ENCODE measurements at places on chromosomes 11 and 22.

GRCh38 chr11:32421992-32422391, 13.3 kb downstream of the WT1 start:
- ATAC-seq: no peak

- peak; percentile 69 for ATAC-seq
Observed at GRCh38 chr11:60504219-60504905, 10.8 kb upstream of the MS4A13 start.

DNA sequence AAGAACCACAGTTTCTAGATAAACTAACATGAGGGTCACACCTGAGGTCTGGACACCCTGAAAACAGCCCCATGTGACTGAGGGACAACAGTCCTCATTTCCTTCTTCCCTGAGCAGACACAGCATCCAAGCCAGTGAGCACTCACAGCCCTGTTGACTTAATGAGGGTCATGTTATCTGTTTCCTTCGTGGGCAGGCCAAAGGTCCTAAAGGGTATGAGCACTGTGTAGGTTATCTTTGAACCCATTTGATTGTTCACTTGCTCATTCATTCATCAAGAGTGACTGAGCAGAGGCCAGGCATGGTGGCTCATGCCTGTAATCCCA, 170.7 kb upstream of the B3GAT1 start:
- no peak for ATAC-seq

DNA sequence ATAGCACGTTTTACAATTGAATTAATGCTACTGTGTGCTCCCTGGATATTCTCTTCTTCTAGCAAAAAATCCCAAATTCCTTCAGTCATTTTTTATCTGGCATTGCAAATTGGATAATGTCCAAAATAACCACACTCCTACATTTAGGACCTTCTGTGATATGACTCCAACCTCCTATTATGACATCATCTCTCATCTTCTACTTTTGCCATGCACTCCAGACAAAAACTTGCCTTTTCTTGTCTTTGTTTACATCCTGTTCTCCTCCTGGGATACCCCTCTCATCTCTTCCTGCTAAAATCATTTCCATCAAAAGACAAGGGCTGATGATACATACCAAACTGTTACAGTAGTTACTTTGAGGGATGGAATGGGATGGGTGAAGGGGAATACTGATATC, 20.6 kb upstream of the TMEM218 start:
- no peak for ATAC-seq

- ATAC-seq: no peak
Observed at GRCh38 chr11:30583476-30584280, 2.5 kb downstream of the MPPED2 start.

GRCh38 chr11:132445859-132446291, 1075.5 kb downstream of the NTM start:
- no peak for ATAC-seq

DNA sequence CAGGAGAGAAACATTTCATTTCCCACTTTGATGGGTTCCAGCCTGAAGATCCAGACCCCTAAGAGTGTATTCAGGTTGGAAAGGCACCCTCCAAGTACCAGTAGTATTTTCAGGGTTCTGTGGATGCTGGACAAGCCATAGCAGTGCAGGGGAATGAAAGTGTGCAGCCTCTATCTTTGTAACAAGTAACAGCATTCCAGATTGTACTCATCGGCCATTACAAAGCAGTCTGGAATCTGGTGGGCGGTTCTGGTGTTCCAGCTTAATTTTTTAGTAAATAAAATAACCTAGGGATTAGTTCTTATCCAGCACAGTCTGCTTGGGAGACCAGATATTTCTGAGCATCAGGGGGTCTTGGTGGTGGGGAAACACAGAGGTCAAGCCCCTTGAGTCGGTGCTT, 22.6 kb downstream of the APLNR start:
- no peak for ATAC-seq

GRCh38 chr11:27619039-27619574, 81.1 kb downstream of the BDNF start:
- no peak for ATAC-seq

DNA sequence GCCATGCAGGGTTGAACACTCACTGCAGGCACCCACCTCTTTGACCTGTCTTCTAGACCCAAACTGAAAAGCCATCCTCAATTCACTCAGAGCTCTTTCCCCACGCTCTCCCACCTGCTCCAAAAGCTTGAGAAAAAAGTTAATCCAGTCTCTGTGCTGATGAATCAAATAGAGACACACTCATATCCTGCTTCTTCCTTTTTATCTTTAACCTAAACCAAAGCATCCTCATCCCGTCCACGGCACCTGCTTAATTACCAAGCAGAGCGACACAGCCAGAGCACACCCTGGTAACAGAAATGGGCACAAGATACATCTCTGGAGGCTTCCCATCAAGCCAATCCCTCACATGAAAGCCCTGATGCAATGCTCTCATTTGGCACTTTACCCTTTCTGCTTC, 102.6 kb downstream of the PLEKHA7 start:
- ATAC-seq: peak; percentile 86

DNA sequence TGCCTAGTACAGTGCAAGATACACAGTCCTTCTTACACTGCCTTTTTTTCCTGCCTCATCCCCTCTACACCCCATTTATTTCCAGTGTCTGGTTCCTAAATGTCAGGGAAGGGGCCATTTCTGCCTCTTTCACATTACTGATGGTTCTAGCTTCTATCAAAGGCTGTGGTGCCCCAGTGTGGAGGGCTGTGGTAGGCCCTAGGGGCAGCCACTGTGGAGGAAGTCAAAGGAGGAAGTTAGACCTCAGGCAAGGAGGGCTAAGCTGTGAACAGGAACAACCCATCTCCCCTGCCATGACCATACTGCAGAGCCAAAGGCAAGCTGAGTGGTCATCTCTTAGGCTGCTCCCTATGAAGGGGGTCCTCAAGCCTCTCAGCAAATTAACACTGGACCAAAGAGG, 81.9 kb upstream of the CRTAM start:
- ATAC-seq: no peak

GRCh38 chr11:76786016-76786415, 2.9 kb downstream of the TSKU start:
- ATAC-seq: no peak

DNA sequence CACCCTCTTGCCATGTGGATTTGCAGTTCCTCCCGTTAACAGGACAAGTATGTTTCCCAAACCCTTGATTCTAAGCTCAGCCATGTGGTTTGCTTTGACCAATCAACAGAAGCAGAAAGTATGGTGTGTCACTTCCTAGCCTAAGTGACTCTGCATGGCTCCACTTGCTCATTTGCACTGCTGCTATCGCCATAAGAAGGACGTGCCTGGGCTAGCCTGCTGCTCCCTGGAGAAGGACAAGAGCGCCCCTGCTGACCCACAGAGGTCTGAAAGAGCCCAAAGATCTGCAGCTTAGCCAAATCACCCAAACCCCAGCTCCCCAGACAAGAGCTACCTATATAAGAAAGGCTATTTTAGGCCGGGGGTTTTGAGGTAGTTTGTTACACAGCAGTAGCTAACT, 18.0 kb downstream of the TBRG1 start:
- ATAC-seq: no peak

DNA sequence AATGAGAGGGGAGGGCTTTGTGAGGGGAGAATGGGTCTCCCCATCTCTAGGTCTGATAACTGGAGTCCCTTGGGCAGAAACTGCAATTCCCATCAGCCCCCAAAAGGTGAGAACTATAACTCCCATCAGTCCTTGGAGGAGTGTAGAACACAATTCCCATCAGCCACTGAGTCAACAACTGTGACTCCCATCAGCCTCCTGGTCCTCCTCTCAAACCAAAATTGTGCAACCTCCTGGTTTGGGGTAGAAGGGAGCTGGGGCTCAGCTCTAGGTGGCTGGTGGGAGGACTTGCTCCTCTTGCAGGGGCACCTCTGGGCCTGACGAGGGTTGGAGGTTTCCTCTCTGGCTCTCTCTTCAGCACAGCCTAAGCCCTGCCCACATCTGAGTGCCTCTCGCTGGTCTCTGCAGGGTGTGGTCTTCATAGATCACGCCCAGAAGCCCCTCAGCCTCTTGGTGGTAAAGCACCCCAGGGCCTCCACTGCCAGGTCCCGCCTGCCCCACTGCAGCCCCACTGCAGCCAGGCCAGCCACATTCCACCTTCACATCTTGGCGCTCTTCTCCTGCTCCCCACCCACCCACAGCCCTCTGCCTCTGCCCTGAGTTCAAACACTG, 18.5 kb downstream of the SLC22A12 start:
- no peak for ATAC-seq

DNA sequence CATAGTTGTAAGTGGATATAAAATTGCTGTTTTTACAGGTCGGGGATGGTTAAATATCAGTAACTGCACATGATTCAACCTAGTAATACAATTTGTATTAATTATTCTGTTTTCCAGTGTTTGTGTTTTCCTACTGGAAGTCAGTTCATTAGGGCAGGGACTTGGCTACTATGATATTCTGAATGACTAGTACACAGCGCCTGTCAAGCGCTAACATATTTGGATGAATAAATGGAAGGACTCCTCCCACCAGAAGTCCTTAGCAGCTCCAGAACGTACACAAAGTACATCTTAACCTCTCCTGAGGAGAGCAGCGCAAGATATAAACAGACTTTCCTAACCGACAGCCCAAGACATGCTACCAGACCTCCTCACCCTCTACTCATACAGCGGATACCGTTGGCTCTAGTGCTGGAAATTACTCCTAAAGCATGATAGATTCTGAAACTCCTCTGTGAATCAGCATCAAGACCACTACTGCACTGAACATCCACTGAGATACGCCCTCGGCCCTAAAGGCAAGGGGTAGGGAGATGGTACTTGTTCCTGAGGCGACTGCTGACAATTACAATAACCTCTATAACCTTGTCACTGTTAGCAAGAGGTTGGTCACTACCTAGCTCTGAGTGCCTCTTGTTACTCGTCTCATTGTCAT, 79.1 kb downstream of the RDX start:
- ATAC-seq: peak; percentile 74

DNA sequence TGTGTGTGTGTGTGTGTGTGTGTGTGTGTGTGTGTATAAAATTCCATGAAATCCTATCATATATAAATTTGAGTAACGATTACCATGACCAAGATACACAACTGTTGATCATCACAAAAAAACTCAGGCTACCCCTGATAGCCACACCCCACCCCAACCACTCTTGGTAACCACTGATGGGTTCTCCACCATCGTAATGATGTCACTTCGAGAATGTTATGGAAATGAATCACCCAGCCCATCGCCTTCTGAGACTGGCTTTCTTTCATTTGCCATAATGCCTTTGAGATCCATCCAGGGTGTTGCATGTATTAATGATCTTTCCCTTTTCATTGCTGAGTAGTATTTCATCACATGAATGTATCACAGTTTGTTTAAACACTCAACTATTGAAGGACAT, 496.0 kb downstream of the MIAT start:
- no peak for ATAC-seq

DNA sequence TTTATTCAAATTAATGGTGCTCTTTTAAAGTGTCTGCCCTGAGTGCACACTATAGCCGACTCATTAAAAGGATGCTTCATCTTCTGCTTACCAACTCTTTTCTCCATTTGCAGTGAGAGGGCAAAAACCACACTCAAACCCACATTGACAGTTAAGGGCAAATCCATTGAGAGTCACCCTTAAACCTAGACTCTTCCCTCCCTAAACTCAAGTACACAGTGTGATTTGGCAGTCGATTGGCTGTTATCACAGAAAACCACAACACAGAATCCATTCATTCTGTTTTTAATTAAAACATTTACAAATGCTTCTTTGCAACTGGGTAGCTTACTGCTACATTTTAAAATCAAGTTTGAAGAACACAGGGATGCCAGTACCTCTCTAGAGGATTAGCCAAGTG, 120.0 kb downstream of the CADM1 start:
- no peak for ATAC-seq

- ATAC-seq: no peak
Observed at GRCh38 chr22:20247010-20247505, 21.1 kb downstream of the RTN4R start.

GRCh38 chr11:91773090-91773489, 451.5 kb upstream of the FAT3 start:
- ATAC-seq: no peak

DNA sequence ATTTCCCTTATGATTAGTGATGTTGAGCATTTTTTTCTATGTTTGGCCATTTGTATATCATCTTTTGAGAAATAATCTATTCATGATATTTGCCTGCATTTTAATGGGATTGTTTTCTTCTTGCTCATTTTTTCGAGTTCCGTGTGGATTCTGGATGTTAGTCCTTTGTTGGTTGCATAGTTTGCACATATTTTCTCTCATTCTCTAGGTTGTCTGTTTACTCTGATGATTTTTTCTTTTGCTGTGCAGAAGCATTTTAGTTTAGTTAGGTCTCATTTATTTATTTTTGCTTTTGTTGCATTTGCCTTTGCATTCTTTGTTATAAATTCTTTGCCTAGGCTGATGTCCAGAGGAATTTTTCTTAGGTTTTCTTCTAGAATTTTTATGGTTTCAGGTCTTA, 87.3 kb downstream of the METTL15 start:
- ATAC-seq: no peak
